ENCODE measurements at places on chromosomes 4 and X.

- no peak for DNase-seq
Observed at GRCh38 chr4:140654495-140654814, 85.7 kb upstream of the UCP1 start.

- no peak for DNase-seq
Observed at GRCh38 chr4:96677499-96677898, 837.6 kb downstream of the PDHA2 start.

GRCh38 chrX:99939883-99940232 lies 470.2 kb downstream of the PCDH19 start:
- DNase-seq: no peak

DNA sequence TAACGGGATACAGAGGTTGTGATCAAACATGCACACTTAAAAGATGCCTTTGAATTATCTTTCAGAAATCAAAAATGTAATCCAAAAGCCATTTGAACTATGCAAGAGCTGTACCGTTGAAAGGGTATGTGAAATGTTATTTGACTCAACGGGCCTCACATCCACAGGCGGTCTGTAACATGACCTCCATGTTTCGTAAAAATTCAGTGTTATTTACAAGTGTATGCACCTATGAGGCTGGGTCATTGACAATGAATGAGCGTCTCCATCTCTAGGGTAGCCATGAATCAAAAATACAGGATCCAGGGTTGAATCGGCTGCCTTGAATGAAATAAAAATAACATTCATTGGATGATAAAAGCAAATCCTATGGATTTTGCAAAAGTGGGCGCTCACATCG lies 100.1 kb downstream of the CRLF2 start:
- no peak for DNase-seq

DNA sequence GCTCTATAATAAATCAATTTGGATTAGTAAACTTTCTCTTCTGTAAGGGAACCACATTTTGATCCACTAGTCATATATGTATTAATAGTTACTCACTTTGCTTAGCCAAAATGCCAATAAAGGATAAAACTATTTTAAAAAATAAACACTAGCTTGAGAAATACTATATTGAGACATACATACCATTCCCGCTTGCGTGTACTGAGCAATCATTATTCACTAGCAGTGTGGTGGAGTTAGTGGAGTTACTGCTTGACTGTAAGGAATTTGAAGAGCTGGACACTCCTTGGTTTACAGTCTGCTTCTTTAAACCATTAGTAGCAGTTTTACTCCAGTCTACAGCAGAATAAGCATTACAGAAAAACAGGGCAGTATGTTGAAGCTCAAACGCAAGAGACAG lies 10.8 kb upstream of the PHKA2 start:
- no peak for DNase-seq

- DNase-seq: no peak
Observed at GRCh38 chr4:82500435-82501153, 61.2 kb downstream of the TMEM150C start.

DNA sequence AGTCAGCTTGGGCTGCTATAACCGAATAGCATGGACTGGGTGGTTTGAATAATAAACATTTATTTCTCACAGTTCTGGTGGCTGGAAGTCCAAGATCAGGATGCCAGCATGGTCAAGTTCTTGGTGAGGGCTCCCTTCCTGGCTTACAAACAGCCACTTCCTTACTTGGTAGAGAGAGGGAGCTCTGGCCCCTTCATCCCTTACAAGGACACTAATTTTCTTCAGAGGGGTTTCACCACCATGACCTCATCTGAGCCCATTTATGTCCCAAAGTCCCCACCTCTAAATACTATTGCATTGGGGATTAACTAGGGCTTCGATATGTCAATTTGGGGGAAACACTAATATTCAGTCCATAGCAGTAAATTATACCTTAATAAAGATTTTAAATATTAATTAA lies 61.8 kb downstream of the CLNK start:
- no peak for DNase-seq

DNA sequence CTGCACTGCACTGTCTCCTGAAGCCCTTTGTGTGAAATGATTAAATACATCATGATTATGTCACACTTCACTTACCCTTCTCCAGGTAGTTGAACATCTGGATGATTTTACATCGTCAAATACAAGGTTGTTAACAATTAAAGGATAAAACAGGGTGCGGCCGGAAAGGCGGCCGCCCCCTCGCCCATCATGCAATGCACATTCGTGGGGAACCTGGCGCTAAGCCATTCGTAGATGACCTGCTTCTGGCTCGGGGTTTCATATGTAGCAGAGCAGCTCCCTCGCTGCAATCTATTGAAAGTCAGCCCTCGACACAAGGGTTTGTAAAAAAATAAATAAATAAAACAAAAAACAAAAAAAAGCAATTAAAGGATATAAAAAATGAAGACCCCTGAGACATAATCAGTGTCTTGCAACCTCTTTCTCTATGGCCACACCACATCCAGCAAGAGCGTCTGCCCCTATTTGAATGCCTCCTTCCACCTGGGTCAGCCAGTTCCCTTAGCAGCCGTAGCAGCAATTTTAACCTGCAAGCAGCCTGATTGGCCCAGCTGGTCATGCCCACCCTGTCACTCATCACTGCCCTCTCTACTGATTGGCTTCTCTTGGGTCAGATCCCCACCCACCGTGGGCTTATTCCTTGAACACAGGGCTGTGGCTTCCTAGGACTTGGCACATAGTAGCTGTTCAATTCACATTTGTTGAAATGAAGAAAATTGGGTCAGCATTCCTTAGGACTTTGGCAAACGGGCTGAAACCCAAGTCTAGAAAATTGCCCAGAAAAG lies 147.8 kb upstream of the PSAPL1 start:
- no peak for DNase-seq

DNA sequence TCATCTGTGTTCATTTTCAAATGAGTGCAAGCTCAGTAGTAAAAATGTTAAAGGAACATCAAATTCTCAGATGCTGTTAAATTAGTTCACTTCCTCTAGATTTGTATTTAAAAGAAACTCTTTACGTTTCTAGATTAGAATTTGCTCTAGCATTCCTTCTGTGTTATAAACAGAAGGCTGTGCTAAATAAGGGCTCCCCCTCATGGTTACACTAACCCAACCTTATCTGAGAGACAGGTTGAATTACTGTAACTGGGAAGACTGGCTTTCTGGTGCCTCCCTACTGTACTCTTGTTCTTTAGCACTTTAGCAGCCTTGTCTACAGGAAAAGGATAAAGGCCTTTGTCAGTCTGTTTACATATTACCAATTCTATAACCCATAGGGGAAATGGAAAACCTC lies 56.8 kb downstream of the RXFP1 start:
- DNase-seq: no peak

GRCh38 chr4:17690135-17690534 lies 75.7 kb downstream of the MED28 start:
- no peak for DNase-seq

DNA sequence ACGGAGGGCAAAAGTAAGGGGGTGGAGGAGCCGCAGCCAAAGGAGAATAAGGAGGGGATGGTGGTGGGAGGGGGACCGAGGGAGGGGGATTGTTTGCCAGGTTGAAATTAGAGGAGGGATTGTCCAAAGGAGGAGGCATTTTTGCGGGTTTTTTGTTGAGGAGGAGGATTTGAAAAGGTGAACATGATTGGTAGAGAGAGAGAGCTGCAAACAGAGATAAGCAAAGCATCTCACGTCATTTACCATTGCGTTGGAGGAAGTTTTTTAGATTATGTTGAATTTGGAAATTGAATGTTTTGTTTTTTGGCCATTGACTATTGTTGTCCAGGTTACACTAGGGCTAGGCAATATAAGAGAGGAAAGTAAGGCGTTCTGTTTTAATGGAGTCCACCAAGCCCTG lies 54.5 kb upstream of the ABCB7 start:
- no peak for DNase-seq

DNA sequence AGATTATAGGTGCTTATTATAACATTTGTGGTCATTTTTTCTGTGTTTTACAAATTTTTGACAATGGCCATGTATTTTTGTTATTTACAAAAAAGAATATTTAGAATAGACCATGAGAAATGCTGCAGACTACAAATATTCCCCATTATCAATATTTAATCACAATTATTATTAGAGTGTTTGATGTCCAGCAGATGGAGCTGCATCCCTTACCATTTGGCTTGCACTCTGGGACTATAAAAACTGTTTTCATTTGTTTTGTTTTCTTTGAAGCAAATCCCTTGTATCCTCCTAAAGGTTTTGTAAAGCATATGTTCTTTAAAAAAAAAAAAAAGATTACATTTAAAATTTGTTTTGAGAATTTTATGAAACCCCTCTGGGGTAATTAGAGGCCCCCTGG lies 85.6 kb upstream of the CXorf66 start:
- DNase-seq: no peak

DNA sequence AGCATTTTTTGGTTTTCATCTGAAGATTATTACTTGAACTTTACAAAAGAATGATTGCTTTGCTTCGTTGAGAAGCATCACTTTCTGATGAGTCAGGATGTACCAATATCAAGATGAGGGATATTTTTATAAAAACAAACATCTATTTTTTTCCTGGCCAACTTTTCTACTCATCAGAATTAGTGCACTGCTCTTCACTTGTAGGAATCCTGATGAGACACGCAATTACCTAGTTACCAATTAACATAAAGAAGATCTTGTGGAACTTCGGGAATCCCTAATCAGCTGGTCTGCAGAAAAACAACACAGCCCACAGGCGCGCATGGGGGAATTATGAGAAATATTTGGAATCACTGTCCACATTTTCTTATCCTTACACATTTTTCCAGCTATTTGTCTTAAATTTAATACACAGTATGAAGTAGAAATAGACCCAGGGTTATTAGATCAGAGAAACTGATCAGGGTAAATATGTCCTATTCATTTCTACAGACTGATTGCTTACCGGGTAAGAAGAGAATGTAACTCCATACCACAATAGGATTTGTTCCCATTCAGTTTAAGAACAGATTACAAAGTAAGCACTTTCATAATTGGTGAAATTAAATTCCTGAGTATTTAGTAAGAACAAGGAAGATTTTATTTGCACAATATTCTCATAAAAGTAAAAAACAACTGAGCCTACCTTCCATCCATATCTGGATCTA lies 50.9 kb downstream of the MFAP3L start:
- DNase-seq: no peak

DNA sequence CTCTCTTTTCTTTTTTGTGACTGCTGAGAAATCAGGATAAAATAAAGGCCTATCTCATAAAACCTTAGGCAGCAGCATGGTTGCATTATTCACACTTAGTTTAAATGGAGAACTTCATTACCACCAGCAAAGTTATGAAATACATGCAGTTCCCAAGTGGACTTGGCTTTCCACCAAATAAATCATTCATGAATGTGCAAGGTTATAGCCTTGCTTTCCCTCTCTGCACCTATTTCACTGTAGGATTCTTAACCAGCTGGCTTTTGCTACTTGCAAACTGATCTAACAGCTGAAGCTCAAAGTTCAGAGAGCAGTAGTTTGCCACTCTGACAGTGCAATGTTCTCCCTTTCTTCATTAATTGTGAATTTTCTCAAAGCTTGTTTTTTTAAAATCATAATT lies 140.1 kb upstream of the SMIM31 start:
- no peak for DNase-seq

DNA sequence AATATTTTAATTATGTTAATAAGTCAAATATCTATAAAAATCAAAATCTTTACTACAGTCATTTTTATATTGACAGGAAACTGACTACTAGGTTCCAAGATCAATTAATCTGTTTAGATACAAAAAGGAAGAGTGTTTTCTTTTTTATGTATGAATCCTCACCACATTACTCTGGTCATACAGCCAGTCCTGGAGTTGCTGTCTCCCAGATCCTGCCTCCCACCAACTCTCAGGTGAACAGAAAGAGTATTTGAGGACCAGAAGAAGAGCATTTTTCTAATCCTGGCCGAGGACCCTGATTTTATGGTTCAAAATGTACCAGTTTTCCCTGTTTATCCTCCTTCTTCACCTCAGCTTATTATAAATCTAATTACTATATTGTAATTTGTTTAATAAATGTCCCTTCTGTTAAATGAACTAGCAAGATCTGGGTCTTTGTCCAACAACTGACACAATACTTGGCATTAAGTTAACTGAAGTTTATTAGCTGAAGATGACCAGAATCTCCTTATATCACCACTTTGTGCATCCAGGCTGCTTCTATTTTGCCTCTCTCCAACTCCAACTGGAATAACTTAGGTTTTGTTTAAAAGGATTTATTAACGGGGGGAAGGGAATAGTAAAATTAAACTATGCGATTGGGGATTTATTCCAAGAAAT lies 224.4 kb upstream of the PCDH7 start:
- no peak for DNase-seq

GRCh38 chr4:166538491-166539005 lies 665.5 kb downstream of the TLL1 start:
- no peak for DNase-seq

- DNase-seq: no peak
Observed at GRCh38 chr4:33104273-33104672, 2384.1 kb downstream of the PCDH7 start.

DNA sequence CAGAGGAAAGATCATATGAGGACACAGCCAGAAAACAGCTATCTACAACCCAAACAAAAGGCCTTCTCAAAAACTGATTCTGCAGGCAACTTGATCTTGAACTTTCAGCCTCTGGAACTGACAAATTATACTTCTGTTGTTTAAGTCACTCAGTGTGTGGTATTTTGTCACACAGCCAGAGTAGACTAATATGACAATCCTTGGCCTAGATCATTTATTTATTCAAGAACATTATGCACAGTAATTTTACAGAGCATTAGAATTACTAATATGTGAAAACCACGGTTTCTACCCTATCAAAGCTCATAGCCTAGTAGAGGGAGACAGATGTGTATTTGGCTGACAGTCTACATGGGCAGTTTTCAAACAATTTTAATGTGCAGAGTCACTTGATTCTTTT lies 167.8 kb upstream of the PCDH18 start:
- DNase-seq: no peak

GRCh38 chr4:54104907-54105306 lies 4.9 kb downstream of the GSX2 start:
- DNase-seq: no peak

DNA sequence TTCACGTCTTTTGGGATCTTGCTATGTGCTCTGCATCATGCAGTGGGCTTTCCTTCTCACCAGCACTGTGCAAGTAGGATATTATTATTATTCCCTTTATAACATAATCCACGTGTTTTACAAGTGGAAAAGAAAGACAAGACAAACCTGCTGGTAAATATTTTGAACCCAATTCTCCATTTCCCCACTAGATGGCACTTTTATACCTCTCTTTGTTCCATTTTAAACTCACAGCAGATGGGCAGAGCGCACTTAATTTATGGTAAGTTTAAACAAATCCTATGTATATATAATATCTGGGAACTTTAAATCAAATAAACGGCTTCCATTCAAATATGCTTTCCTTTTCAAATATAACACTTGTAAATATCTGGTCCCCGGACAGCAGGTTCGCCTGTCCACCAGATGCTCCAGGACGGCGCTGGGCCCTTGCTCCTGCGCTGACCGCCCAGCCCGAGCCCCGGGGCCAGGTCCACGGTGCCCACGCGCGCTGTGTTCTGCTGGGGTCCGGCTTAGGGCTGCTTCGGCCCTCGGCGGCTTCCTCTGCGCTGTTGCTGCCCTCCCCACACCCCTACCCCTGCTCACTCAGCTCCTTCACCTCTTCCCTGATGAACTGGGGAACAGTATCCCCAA lies 31.1 kb downstream of the F11 start:
- no peak for DNase-seq

- DNase-seq: no peak
Observed at GRCh38 chr4:71604785-71605184, 179.1 kb downstream of the GC start.

All from stimulated activated CD8-positive, alpha-beta memory T cell treated with anti-CD3 and anti-CD28 coated beads, Interleukin-15, amount 100 ng/mL, for 48 hours (primary cell).